ENCODE measurements at places on chromosomes 12 and 14.
A peak's percentile ranks its signal among the peaks of the same experiment; 100 is the strongest.

DNA sequence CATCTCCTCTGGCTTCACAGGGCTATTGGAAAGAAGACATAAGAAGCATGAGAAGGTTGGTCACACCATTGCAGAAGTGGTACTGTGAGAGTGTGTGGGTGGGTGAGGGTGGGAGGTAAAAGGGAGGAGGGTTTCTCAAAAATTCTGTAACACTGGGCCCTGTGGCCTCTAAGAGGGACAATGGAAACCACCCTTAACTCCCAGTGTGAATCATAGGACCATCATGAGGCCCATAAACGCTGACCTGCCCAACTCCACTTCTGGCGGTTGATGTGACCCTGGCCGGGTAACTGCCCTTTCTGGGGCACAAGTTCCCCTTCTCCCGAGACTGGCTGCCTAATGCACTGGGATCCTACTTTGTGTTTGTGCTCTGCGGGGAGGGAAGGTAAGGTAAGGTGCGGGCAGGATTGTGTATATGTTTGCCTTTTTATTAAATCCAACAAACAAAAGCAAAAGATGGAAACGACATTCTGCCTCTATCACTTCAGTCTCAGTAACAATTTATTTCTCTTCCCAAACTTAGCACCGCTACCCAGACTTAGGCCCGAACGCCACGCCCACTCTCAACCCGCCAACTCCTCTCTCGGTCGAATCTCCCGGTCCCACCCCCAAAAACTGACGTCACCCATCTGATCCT is 551 bp downstream of the METTL1 start:
- peak; percentile 96 for DNase-seq

GRCh38 chr14:20971705-20972021 is 16.4 kb downstream of the RNASE2 start:
- no peak for DNase-seq

GRCh38 chr12:54337280-54337842 is 12.4 kb downstream of the COPZ1 start:
- peak; percentile 50 for DNase-seq

- no peak for DNase-seq
Observed at GRCh38 chr12:53660041-53660440, 15.8 kb downstream of the ATP5MC2 start.
